ENCODE measurements at places on chromosomes 7 and 10.

- DNase-seq: no peak
Measured at GRCh38 chr10:47056247-47056510, 145.0 kb downstream of the PTPN20 start.

DNA sequence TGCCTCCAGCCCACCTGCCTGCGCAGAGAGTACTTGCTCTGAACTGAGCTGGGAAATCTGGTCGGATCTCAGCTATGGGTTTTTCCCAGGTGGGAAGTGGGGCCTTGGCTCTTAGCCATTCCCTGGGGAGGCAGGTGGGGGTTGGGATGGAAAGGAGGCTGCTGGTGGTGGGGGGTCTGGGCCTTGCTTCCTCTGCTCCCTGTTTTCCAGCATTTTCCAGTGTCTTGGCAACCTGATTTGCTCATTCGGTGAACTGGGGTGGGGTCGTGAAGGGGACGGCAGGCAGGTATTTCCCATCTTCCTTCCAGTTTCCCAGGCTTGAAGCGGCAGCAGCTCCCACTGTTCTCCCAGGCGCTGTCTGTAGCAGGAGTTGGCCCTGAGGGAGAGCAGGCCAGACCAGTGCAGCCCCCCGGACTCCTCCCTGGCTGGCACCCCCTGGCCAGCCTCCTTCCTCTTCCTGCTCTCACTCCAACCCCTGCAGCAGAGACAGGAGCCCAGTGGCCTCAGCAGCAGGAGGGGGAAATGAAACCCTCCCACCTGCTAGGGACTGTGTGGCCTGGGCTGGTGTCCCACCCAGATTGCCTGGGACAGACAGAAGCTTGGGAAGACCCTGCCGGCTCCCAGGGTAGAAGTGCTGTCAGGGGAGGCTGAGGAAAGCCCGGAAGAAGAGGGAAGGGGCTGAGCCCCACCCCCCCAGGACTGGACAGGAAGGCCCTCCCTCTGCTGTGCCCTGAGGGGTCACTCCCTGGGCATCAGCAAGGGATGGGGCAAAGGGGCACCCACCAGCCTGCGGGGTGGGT is 6.6 kb downstream of the TRIM8 start:
- DNase-seq: no peak

- no peak for DNase-seq
Measured at GRCh38 chr7:77427996-77428603, 12.0 kb upstream of the GSAP start.

GRCh38 chr7:73831834-73832651 is 1.2 kb downstream of the CLDN4 start:
- DNase-seq: no peak

DNA sequence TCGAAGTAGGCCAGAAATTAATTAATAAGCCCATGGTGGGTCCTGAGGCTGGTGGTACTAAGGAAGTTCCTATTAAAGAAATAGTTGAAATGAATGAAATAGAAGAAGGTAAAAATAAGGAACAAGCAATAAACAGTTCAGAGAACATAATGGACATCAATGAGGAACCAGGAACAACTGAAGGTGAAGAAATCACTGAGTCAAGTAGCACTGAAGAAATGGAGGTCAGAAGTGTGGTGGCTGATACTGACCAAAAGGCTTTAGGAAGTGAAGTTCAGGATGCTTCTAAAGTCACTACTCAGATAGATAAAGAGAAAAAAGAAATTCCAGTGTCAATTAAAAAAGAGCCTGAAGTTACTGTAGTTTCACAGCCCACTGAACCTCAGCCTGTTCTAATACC is 36.0 kb downstream of the SLK start:
- no peak for DNase-seq

DNA sequence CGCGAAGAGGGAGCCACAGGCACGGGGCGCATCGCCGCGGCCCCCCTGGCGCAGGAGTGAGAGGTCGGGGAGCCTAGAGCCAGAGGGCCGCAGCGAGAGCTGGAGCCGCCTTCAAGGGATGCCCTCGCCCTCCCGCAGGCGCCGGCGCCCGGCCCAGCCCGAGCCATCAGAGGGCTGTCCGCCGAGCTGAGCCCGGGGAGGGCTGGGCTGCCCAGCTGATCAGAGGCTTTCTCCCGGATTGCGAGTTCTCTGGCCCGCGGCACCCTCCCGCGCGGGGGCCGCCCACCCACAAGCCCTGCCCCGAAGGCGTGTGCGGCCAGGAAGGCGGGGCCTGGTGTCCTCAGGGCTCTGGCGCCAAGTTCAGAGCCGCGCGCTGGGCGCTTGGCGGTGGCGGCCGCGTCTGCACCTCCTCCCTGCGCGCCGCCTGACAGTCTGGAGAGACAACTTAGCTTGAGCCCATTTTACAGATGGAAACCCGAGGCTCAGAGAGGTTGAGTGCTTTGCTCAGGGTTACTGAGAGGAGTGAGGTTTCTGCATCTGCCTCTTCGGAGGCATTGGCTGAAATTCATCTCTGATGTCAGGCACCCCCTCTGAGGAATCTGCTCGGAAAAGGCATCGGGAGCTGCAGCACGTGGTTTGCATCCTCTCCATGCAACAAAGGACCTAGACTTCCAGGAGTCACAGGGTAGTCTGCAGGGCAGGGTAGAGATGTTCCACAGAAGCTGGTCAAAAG is 3.8 kb upstream of the ANTXRL start:
- peak; percentile 61 for DNase-seq

DNA sequence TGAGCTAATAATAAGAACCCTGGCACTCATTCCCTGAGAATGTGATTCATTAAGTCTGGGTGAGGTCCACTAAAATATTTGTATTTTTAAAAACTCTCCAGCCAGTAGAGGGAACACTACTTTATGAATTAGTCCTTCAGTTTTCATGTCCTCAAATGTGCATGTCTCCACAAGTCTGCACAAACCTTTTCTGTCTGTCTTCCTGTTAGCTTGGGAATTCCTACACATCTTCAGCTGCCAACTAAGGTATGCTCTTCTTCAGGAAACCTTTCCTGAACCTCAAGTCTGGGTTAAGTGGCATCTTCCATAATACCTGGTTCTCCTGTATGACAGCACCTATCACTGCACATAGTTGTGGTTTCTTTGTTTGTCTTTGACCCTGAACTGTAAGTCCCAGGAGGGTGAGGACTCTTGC is 119.6 kb upstream of the MKX start:
- peak; percentile 24 for DNase-seq

- no peak for DNase-seq
Measured at GRCh38 chr7:1665549-1666316, 4.3 kb upstream of the ELFN1 start.

GRCh38 chr10:70478191-70479164 is at the start of gene PALD1:
Gene PALD1, plus strand, starts transcription at chr10:70478767. Its CDS starts 47,185 bp downstream, at chr10:70525952.
- DNase-seq: peak; percentile 19

- peak; percentile 6 for DNase-seq
Measured at GRCh38 chr7:48158404-48158803, 12.9 kb upstream of the ABCA13 start.

GRCh38 chr10:131963350-131963749 is 18.4 kb downstream of the BNIP3 start:
- no peak for DNase-seq

GRCh38 chr10:6033954-6034353 is 28.2 kb downstream of the IL2RA start:
- peak; percentile 13 for DNase-seq

- DNase-seq: peak; percentile 6
Measured at GRCh38 chr10:4595719-4596319, 230.2 kb upstream of the AKR1E2 start.

- no peak for DNase-seq
Measured at GRCh38 chr7:148042935-148043631, 547.5 kb upstream of the C7orf33 start.

DNA sequence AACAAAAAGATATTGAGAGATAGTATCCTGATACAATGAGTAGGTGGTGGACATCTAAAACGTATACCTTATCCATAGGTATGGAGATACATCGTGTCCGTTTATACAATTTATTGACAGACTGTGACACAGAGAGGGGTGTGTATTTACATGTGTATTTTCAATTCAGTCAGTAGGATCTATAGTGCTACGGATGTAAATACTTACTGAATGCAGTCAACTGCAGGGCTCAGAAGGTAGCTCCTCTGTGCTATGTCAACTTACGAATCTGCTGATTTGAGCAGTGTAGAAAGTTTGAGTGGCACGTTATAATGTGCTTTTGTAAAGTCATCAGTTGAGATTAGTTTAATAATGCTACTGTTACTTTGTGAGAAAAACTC is 626 bp downstream of the ZNF804B start:
- no peak for DNase-seq

- no peak for DNase-seq
Measured at GRCh38 chr10:91124016-91124415, 96.4 kb upstream of the PCGF5 start.

GRCh38 chr7:43880596-43880995 is 11.3 kb upstream of the MRPS24 start:
- DNase-seq: peak; percentile 13

- no peak for DNase-seq
Measured at GRCh38 chr10:97876402-97876801, 26.8 kb downstream of the GOLGA7B start.

- no peak for DNase-seq
Measured at GRCh38 chr10:95831515-95831914, 75.6 kb downstream of the ENTPD1 start.

DNA sequence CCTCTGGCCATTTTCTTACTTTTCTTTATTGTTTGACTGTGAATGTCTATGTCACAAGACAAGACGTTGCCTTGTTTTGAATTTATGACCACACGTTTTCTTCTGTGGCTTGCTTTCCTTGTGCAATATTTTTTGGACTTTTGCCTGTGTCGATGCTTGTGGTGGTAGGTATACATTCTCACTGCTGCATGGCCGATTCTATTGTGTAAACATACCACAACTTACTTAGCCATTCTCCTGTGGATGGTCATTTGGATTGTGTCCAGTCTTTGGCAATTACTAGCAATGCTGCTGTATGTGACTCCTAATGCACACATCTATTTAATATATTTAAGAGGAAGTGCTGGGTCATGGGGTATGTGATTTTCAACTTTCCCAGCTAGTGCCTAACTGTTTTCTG is 18.0 kb upstream of the DLG5 start:
- peak; percentile 94 for DNase-seq

DNA sequence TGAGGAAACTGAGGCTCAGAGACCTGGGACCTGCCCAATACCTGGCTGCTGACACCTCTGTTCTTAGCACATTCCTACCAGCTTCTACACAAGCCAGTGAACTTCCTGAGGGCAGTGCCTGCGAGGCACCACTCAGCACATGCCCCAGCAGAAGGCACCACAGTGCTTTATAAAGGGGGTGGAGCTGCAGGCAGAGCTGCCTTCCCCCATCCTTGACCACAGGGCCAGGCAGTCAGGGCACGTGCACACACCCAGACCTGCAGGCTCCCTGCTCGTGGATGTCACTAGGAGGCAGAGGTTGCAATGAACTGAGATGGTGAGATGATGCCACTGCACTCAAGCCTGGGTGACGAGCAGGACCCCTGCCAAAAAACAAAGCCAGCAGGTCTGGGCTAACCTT is 39.2 kb upstream of the TUBB8 start:
- no peak for DNase-seq

DNA sequence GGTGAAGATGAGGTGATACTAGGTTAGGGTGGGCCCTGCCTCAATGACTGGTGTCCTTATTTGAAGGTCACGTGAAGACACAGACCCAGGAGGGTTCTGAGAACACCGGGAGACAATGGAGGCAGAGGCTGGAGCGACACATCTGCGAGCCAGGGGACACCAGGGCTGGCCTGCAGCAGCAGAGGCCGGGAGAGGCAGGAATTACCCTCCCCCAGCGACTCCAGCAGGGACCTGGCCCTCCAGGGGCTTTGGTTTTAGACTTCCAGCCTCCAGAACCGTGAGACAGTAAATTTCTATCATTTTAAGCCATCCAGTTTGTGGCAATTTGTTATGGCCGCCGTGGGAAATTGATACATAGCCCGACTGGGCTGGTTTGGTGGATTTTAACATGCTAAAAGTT is 152.2 kb downstream of the DNAJB6 start:
- DNase-seq: no peak

DNA sequence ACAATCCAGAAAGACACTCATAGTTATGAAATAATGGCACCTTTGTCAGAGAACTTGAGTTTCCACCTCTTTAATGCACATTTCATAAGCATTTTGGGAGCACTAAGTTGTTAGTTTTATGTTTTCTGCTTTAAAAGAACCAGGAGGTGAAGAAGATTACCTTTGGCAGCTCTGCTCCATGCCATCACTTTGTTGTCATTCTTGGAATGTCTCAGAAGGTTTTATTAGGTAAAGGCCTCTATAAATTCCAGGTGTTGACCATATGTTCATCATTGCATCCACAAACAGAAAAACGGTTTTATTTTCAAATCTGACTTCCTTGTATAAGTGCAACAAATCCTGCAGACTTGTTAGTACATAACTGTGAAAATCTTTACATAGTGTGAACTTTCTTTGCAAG is 424.8 kb downstream of the MDFIC start:
- DNase-seq: no peak

DNA sequence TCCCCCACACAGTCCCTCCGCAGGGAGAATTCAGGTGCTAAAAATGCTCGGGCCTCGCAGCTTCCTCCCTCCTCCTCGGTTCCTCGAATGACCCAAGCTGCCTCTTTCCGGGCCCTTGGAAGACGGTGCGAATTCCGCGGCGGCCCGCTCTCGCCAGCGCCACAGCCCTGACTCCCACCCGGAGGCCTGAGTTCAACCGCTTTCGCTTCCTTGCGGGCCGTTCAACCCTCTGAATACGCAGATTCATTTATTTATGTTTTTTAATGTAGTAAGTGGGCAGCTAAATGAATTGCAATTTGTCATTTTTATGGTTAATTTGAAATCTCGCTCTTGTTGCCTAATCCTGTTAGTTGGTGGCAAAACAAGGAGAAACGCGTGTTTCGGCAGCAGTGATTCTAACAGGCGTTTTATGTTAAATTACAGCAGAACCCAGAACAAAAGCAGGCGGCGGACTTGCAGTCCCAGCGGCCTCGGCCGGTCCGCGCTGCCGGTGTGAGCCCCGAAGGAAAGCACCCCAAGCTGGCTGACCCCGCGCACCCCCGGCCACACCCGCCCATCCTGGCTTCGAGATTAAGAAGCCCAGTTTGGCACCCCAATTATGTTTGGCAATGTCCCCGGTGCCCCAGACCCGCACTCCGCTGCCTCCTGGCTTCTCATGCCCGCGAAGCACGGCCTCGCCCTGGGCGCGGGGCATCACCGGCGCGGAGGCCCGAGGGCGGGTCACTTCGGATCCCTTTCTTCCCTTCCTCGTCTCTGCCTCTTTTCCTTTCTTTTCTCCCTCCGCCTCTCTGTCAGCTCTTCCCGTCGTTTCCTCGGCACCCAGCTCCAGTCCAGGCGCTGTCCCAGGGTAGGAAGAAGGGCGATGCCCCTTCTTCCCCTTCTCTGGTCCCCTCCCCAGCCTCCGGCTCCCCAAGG is 75.9 kb downstream of the INSIG1 start:
- DNase-seq: no peak

DNA sequence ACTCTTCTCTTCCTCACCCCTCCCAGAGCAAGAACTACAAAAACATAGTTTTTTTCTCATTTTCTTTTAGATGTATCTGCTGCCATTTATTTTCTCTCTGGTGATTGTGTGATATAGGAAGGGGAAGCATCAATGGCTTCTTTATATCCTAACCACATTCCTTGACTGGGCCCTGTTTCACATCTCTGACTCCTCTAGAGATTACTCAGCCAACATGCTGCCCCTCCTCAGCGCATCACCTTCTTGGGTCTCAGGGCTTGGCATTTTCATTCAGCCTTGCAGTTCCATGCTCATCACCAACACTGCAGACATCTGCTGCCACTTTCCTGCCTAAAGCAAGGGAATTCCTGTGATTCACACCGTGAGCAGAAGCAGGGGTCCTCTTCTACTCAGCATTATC is 705.5 kb downstream of the AUTS2 start:
- DNase-seq: no peak

GRCh38 chr10:74837743-74838142 is 11.3 kb downstream of the KAT6B start:
- DNase-seq: no peak

GRCh38 chr10:63727636-63728035 is 206.4 kb downstream of the REEP3 start:
- DNase-seq: no peak

Measured in fibroblast of gingiva (primary cell).